ENCODE measurements at places on chromosomes 11 and 22.

- no peak for DNase-seq
Measured at GRCh38 chr22:24207264-24208011, 26.2 kb downstream of the SUSD2 start.

DNA sequence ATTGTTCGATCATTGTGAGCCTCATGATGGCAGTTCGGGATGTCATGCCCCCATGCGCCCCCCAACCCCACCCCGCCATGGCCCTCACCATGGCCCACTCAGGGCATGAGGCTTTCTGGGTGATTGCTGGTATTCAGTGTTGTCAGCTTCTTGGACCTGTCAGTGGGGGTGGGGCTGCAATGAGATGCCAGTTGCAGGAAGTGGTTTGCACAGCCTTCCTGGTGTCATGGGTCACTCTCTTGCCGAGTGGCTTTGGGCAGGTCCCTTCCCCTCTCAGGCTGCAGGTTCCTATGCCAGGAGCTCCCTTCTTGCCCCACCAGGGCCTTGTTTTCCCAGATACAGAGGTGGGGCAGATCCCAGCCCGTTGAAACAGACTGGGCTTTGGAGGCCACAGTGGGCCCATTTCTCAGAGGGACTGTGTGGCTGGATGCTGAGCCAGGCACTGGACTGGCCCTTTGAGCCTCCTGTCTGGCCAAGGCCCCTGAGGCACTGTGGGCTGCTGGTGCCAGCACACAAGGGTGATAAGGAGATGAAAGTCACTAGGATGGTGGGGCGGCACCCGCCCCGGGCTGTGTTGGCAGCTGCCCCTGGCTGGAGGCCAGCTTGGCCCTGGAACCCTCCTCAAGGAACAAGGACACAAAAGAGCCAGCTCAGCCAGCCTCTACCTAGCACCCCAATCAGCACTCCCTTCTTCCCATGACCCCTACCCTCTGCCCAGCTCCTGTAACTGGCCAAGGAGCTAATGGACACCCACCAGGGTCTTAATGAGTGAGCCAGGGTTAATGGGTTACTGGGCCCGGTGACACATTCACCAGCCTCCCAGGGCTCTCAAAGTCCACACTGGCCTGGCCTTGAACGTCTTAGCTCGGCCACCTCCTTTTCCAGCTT is 1.5 kb upstream of the GGT1 start:
- DNase-seq = peak; percentile 66

DNA sequence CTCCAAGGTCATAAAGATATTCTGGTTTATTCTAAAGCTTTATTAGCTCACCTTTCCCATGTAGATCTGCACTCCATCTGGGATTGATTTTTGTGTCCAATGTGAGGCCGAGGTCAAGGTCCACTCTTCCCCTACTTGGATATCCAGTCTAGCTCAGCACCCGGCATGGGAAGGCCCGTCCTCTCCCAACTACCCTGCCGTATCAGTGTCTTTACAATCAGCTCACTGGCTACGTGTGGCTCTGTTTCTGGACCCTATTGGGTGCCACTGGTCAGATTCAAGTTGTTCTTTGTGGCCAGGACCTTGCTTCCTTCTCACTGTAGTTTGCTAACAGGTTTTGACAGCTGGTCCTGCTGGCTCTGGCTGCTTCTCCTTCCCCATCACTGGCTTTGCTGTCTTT is 30.9 kb downstream of the KCNQ1OT1 start:
- no peak for DNase-seq

DNA sequence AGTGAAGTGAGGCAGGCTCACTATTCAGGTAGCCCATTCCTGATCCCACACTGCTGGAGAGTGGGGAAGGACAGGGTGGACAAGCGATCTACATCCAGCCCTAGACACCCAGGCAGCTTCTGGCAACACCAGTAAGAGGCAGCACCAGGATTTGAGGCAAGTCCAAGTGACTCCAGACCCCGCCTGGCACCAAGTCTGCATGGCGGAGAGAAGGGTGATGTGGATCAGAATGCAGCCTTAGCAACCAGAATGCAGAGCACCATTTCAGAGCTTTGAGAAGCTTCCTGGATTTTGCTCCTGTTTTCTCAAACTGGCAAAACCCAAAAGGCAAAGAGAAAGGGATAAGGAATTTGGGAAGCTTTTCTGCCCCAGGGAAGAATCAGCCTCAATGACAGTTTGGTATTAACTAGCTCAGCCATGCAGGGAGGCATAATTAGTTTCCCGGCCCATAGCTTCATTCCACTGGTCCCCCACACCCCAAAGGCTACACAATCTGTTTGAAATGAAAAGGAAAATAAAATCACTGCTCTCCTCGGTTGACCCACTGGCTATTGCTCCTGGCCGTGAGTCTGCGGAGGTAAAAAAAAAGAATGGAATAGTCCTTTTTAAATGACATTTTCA is 17.3 kb downstream of the GALNT18 start:
- no peak for DNase-seq

GRCh38 chr11:8715501-8715900 is 32.9 kb downstream of the RPL27A start:
- DNase-seq = no peak

GRCh38 chr11:14448240-14448639 is 51.4 kb downstream of the COPB1 start:
- DNase-seq = no peak

GRCh38 chr11:32597921-32598320 is 14.3 kb downstream of the EIF3M start:
- DNase-seq = no peak

GRCh38 chr22:32849501-32849900 is 48.0 kb downstream of the TIMP3 start:
- no peak for DNase-seq

GRCh38 chr22:48898524-48899250 is 929.0 kb downstream of the BRD1 start:
- DNase-seq = no peak

GRCh38 chr11:7896009-7896785 is 34.9 kb downstream of the OR10A6 start:
- no peak for DNase-seq

DNA sequence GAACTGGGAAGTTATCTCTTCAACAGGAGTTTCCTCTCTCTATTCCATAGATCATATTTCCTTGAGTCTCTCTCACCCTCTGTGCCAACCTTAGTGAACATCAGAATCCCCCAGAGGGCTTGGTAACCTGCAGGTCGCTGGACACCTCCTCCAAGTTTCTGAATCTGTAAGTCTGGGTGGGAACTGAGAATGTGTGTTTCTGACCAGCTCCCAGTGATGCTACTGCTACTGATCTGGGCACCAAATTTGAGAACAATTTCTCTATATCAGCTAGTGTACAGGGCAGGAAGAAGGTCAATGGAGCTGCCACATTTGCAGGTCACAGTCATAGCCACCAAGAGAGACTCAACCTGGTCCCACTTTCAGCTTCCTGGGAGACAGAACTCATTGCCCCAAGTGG is 62.9 kb downstream of the RCN1 start:
- no peak for DNase-seq

DNA sequence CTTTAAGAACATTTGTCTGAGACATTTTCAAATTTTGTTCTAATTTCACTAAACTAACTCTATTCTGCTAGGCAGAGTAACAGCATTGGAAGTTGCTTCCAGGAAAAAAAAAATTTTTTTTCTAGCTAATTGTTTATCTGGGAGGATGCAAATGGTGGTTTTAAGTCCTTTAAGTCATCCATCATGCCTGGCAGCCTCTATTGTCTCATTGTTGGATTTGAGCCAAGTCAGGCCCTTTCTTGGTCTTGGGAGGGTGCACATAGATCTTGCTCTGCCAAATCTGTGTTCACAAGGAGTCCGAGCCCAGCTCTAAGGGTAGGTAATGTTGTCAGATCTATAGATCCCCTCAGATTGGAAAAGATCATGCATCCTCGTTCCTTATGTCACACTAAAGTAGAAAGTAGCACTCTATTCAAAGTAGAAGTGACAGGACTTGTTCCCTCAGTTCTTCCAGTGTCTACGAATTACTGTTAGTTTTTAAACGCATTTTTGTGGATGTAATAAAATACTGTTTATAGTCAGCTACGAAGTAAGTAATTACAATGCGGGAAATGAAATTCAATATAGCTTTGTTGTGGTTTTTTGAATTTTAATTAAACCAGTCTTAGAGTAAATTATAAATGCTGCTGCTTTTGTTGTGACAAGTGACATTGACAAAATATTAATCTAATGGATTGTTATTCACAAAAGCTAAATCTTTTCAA is 166.0 kb upstream of the RASSF10 start:
- DNase-seq = no peak

DNA sequence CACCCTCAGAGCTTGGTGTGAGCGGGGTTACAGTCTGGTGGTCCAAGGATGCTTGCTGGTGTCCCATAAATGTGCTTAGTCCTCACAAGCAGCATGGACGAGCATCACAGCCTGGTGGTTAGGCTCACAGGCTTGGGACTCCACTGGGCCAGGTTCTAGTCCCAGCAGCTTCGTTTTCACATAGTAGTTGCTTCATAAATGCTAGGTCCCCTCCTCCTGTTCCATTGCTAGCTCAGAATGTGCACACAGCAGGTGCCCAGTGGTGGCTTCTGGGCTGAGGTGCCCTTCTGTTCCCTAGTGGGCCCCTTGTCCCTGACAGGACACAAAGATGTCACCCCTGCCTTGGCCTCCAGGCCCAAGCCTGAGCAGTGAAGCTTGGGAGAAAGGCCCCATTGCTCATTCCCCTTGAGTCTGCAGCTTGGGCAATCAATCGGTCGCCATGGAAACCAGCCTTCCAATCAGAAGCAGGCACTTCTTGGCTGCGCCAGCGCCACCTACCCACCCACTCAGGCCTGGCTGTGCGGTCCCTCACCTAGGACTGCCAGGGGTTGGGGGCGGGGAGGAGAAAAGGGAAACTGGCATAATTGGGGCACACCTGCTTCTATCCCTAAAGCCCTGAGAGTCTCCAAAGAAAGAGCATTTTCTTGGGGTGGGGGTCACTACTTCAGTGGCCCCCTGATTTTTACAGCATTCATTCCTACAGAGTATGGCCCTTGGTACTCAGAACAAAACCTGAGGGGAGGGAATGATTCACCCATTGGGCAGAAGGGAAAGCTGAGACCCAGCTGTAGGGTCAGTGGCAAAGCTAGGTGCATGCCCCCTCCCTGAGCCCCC is 48.1 kb downstream of the CYTH4 start:
- no peak for DNase-seq

DNA sequence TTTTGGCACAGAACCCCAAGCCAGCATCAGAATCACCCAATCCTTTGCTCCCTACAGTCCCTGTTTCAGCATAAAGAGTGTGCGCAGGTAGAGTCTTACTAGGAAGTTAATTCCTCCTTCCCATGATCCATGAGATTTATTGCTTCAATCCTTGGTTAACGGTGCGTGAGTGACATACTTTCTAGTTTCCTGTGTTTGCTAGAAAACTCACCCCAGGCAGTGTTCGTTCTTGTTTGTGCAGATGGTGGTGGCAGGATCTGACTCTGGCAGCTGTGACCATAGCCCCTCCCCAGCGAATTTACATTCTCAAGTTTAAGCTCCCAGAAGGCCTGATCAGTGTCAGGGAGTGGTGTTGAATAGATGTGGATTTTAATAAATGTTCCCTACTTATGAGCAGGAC is 106.7 kb upstream of the CCT8L2 start:
- no peak for DNase-seq

GRCh38 chr11:131534611-131535010 is 164.2 kb downstream of the NTM start:
- no peak for DNase-seq

DNA sequence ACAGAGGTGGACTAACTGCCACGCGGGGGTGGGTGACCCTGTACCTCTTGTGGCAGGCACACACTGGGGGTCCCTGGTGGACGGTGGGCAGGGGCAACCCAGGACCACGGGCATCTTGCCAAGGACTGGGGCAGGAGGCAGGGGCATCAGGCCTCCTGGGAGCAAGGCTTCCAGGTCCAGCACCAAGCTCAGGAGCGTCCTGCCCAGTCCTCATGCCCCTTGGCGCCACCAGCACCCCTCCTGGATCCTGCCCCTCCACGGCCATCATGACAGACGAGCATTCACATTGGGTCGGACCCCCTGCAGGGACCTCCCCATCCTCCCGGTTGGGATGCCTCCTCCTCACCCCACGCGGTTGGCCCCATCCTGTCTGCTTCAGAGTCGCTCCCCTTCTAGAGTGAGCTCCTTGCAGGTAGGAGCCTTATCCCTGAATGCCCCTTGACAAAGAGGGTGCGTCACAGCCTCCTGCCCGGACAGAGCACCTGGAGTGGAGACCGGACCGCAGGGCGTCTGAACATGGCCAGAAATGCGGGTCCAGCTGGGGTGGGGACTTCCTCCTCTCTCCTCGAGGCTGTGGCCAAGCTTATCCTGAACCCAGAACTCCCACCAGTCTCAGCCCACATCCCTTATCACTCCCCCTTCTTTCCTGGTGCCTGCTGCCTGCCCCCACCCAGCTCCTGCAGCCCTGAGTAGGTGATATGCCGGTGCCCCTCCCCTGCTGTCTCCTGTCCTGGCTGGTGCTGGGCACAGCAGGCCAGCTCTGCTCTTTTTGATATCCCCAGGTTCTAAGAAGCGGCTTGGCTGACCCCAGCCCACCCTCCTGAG is 40.3 kb downstream of the IGF2 start:
- no peak for DNase-seq

DNA sequence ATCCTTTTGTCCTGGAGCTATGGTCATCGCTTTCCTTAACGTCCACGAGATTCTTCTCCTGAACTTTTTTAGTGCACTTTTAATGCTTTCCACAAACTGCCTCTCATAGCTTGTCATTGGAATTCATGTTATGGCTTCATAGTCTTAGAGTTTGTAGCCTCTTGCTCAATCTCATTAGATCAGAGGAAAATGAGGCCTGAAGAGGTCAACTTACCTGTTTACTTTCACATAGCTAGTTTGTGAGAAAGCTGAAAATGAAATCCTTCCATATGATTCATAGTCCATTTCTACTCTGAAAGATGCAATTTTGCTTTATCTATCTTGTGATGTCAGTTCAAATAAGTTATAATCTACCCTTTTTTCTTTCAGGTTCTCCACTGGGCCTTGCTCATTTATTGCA is 1747.2 kb upstream of the RAG2 start:
- DNase-seq = no peak

- no peak for DNase-seq
Measured at GRCh38 chr11:6568191-6568918, 35.1 kb downstream of the RRP8 start.

GRCh38 chr11:8814923-8815240 is 96.1 kb upstream of the AKIP1 start:
- DNase-seq = no peak

DNA sequence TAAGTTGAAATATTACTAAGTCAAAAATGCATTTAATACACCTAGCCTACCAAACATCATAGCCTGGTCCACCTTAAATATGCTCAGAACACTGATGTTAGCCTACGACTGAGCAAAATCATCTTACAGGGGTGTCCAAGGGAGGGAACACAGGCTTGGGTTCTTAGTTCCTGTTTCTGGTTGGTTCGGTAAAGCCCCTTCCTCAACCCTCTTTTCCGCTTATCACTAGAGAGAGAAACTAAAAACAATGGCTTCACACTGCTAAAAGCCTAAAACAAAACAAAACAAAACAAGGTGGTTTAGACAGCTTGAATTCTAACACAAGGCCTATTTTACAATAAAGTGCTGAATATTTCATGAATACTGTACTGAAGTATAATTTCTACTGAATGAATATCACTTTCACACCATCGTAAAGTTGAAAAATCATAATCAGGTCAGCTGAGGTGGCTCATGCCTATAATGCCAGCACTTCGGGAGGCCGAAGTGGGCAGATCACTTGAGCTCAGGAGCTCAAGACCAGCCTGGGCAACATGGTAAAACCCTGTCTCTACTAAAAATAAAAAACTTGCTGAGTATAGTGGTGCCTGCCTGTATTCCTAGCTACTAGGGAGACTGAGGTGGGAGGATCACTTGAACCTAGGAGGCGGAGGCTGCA is 118.0 kb downstream of the SIK3 start:
- no peak for DNase-seq

Measured in LoVo (cell line).